Endothelial cell (in vitro differentiated cells): ENCODE measurements at places on chromosomes 4 and X. TPM values are rescaled to one million over a fixed set of nuclear protein-coding genes. Genes with fewer than 3 reads are reported as not detected.

DNA sequence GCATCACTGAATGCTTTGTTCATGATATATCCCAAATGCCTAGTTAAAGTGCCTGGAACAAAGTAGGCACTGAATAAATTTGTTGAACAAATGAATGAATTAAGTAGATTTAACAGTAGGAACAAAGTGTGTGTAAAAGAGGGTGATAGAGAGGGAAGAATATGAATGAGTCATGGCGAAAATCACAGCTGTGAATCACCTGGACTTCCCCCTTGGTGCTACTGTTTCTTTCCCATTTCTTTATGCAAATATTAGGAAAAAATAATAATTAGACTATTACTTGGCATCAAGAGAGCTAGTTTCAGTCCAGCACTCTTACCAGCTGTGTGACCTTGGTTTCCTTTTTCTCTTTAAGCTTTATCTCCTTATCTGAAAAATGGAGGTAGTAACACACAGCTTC is 9.2 kb downstream of the SPIN3 start:
- H3K27ac ChIP-seq, result no peak overlapping the region
- H3K36me3 ChIP-seq, result peaks cover 10% of the 10 kb centered on the region
- H3K4me1 ChIP-seq, result no peaks in the 10 kb centered on the region

GRCh38 chr4:4651811-4652755 is 110.2 kb upstream of the STX18 start:
- H3K4me1 ChIP-seq, result no peaks in the 10 kb centered on the region
- no peaks in the 10 kb centered on the region for H3K36me3 ChIP-seq
- DNase-seq, result no peak
- H3K27ac ChIP-seq, result no peak overlapping the region
- no peak overlapping the region for H3K4me3 ChIP-seq
- peaks cover 2% of the 10 kb centered on the region for H3K27me3 ChIP-seq

The GAGE12H gene
- total RNA-seq, result not detected

DNA sequence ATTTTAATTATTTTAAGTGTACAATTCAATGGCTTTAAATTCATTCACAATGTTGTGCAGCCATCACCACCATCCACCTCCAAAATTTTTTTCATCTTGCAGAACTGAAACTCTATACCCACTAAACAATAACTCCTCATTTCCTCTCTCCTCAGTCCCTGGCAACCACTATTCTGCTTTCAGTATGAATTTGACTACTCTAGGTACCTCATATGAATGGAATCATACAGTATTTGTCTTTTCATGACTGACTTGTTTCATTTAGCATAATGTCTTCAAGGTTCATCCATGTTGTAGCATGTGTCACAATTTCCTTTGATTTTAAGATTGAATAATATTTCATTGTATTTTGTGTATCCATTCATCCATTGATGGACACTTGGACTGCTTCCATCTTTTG is 46.9 kb downstream of the KIF4A start:
- H3K4me3 ChIP-seq, result no peak overlapping the region
- no peak for DNase-seq
- no peak overlapping the region for H3K27ac ChIP-seq

GRCh38 chr4:163196926-163197480 is 30.3 kb upstream of the NAF1 start:
- H3K4me1 ChIP-seq, result no peaks in the 10 kb centered on the region
- peaks cover 6% of the 10 kb centered on the region for H3K36me3 ChIP-seq
- H3K4me3 ChIP-seq, result no peak overlapping the region
- H3K27me3 ChIP-seq, result no peaks in the 10 kb centered on the region

The COL4A6 gene
- 10.5 TPM for total RNA-seq

The GPRASP3 gene
- total RNA-seq, result 10.5 TPM

The RTL9 gene
- not detected for total RNA-seq

- no peaks in the 10 kb centered on the region for H3K36me3 ChIP-seq
- no peaks in the 10 kb centered on the region for H3K27me3 ChIP-seq
- H3K4me3 ChIP-seq, result no peak overlapping the region
- no peaks in the 10 kb centered on the region for H3K4me1 ChIP-seq
- no peak overlapping the region for H3K27ac ChIP-seq
These were observed 9.5 kb upstream of the HUWE1 start for GRCh38 chrX:53695946-53696549.

The PWWP3B gene
- 0.21 TPM for total RNA-seq

DNA sequence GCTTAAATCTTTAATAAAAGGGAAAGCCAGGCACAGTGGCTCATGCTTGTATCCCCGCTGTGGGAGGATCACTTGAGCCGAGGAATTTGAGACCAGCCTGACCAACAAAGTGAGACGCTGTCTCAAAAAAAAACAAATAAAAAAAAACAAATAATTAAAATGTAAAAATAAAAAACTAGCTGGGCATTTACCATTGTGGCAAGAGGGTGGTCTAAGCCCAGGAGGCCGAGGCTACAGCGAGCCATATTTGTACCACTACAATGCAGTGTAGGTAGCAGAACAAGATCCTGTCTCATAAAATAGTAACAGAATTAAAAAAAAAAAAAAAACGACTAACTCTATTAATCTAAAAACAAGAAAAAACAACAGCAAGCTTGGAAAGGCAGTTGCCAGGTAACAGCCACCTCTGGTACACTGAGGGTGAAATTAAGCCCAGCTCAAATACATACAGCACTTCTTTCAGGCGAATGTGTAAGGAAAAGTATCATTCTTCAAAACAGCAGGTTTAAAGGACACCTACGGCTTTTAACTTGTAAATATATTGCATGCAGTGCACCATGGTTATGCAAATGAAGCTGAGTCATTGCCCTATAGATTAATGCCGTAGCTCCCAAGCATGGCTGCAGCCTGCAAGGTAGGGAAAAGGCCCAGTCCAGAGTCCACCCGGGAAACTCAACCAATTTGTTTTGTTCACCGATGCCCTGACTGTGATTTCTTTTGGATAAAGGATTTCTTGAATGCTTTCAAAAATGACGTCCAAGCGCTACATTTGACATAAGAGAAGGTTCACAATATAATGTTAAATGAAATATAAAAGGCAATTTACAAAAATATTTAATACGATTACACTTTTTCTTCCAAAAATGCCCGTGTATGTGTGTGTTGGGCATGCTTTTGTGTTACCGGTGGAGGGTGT is 14.5 kb upstream of the TXLNG start:
- H3K4me1 ChIP-seq, result no peaks in the 10 kb centered on the region
- no peak overlapping the region for H3K4me3 ChIP-seq
- H3K27me3 ChIP-seq, result no peaks in the 10 kb centered on the region
- H3K27ac ChIP-seq, result peak overlapping the region; percentile 95
- peak; percentile 2 for DNase-seq

The FGB gene
- total RNA-seq, result not detected

The CSN1S1 gene
- total RNA-seq, result not detected

DNA sequence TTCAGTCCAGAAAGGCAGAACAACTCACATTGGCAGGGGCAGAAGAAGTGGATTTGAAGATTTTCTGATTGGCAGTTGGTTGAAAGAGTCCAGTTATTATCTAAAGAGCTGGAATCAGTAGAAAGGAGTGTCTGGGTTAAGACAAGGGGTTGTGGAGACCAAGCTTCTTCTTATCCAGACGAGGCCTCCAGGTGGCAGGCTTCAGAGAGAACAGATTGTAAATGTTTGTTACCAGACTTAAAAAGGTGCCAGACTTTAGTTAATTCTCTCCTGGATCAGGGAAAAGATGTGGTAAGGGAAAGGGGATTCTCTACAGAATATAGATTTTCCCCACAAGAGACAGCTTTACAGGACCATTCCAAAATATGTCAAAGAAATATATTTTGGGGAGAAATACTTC is 36.7 kb upstream of the TLR3 start:
- no peak overlapping the region for H3K27ac ChIP-seq
- H3K36me3 ChIP-seq, result peaks cover 15% of the 10 kb centered on the region

- H3K4me1 ChIP-seq, result peaks cover 56% of the 10 kb centered on the region
- H3K27me3 ChIP-seq, result peaks cover under 1% of the 10 kb centered on the region
- peak overlapping the region; percentile 89 for H3K27ac ChIP-seq
- no peak for DNase-seq
- H3K36me3 ChIP-seq, result peaks cover 4% of the 10 kb centered on the region
These were observed 52.7 kb downstream of the STARD8 start for GRCh38 chrX:68699960-68700746.

- no peak overlapping the region for H3K27ac ChIP-seq
- H3K4me1 ChIP-seq, result peaks cover 14% of the 10 kb centered on the region
- peak overlapping the region; percentile 45 for H3K4me3 ChIP-seq
- peaks cover 11% of the 10 kb centered on the region for H3K27me3 ChIP-seq
These were observed 2.9 kb downstream of the TMEM129 start for GRCh38 chr4:1718095-1718850.

- H3K36me3 ChIP-seq, result peaks cover 11% of the 10 kb centered on the region
- no peak for DNase-seq
- H3K4me1 ChIP-seq, result no peaks in the 10 kb centered on the region
- H3K27me3 ChIP-seq, result no peaks in the 10 kb centered on the region
These were observed 22.3 kb downstream of the NKX1-1 start for GRCh38 chr4:1383728-1384591.

DNA sequence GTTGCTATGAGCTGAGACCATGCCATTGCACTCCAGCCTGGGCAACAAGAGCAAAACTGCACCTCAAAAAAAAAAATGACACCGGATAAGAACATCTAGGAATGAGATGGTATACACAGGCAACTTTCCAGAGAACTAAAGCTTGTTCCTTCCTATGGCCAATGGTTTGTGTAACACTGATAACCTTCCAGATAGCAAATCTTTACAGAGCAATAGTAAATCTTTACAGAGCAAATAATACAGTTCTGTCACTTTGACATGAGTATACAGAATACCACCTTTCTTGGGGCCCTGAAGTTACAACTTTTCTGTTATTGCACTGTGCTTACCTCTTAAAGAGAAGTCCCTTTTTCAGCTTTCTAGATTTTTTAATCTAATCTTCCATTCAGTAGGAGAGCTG is 91.6 kb downstream of the CD99L2 start:
- no peak for DNase-seq
- H3K36me3 ChIP-seq, result no peaks in the 10 kb centered on the region
- H3K4me1 ChIP-seq, result no peaks in the 10 kb centered on the region
- no peaks in the 10 kb centered on the region for H3K27me3 ChIP-seq

DNA sequence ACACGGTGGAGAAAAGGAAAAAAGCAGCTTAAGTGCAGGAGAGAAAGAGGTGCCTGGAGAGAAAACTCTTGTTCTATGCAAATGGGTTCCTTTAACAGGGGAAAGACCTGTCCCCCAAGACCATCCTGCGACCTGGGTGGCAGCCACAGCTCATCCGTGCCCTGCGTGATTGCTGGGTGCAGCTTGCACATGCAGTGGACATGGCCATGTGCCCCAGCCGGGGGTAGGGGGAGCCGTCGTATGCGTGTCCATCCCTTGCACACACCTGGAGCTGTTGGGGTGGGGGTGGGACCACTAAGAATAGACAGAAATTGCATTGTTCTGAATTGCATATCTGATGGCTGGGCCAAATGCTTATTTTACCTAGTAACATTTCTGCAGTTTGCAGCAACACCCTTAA is 171.9 kb downstream of the GUCY2F start:
- H3K27ac ChIP-seq, result no peak overlapping the region
- H3K4me3 ChIP-seq, result no peak overlapping the region
- H3K4me1 ChIP-seq, result no peaks in the 10 kb centered on the region
- no peaks in the 10 kb centered on the region for H3K36me3 ChIP-seq
- DNase-seq, result no peak
- H3K27me3 ChIP-seq, result no peaks in the 10 kb centered on the region

GRCh38 chr4:169573889-169574288 is 38.5 kb downstream of the NEK1 start:
- no peak for DNase-seq
- peaks cover 3% of the 10 kb centered on the region for H3K36me3 ChIP-seq
- no peaks in the 10 kb centered on the region for H3K4me1 ChIP-seq
- no peak overlapping the region for H3K27ac ChIP-seq
- H3K4me3 ChIP-seq, result no peak overlapping the region

- H3K4me3 ChIP-seq, result no peak overlapping the region
- H3K27me3 ChIP-seq, result peaks cover 1% of the 10 kb centered on the region
- peaks cover 8% of the 10 kb centered on the region for H3K4me1 ChIP-seq
- H3K36me3 ChIP-seq, result no peaks in the 10 kb centered on the region
These were observed 1.7 kb upstream of the RRAGB start for GRCh38 chrX:55715847-55716246.

- no peak overlapping the region for H3K27ac ChIP-seq
- no peak for DNase-seq
- H3K27me3 ChIP-seq, result no peaks in the 10 kb centered on the region
- H3K4me3 ChIP-seq, result no peak overlapping the region
These were observed 9.7 kb downstream of the TSPAN7 start for GRCh38 chrX:38571058-38571457.

The KIF4A gene
- total RNA-seq, result 7.6 TPM
